Nephron progenitor cell (in vitro differentiated cells): ENCODE measurements at places on chromosomes 4 and X.
A peak's percentile ranks its signal among the peaks of the same experiment; 100 is the strongest.

DNA sequence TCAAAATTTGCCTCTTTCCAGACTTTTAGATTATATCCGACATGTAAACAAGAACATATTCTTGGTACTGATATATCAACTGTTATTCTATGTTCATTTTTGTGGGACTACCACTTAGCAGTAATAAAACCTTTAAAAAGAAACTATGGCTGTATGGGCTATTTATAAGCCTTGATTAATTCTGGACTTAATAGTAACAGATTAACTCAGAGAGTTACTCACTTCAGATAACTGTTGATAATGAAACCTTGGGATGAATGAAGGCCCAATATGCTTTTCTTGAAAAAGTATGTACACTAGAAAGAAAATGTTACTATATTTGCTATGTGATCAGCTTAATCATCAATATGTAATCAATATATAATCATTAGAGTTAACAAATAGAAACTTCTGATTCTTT is 595.9 kb upstream of the BOD1L1 start:
- H3K36me3 ChIP-seq: no peaks in the 10 kb centered on the region
- H3K27me3 ChIP-seq: peaks cover 2% of the 10 kb centered on the region
- no peak overlapping the region for H3K4me3 ChIP-seq
- H3K27ac ChIP-seq: no peak overlapping the region
- H3K4me1 ChIP-seq: no peaks in the 10 kb centered on the region

DNA sequence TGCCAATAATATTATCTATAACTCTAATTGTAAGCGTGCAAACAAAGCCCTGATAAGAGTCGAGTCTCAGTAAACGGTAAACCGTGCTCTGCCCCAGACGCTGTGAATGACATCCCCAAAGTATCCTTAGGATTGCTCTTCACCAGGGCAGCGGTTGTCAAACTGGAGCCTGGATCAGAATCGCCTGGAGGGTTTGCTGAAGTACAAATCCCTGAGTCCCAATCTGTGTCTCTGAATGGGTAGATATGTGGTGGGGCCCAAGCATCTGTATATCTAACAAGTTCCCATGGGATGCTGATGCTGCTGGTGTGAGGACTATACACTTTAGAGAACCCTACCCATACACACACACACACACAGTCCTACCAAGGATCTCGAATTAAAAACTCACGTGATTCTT is 813 bp upstream of the APBB2 start:
- peaks cover 34% of the 10 kb centered on the region for H3K4me1 ChIP-seq
- no peak for DNase-seq
- H3K27ac ChIP-seq: no peak overlapping the region

DNA sequence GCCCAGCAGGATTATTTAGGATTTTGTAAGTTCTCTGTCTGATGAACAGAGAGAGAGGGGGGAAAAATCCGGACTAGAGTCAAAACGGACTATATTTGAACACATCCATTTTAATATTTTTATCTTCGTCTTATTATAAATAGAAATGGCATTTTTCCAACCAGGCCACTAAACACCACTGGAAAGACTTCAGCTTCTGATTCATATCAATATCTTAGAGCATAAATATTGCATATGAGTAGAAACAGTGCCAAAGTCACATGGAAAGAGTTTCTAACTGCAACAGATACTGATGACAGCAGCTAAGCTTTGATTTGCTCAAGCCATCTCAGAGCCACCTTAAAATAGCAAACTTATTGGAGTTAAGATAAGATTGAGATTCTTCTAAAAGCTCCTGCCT is 456 bp downstream of the PPARGC1A start:
- no peak overlapping the region for H3K27ac ChIP-seq
- DNase-seq: no peak
- H3K36me3 ChIP-seq: no peaks in the 10 kb centered on the region
- H3K4me3 ChIP-seq: peak overlapping the region; percentile 85
- peaks cover 29% of the 10 kb centered on the region for H3K27me3 ChIP-seq

- DNase-seq: no peak
- H3K4me3 ChIP-seq: no peak overlapping the region
- H3K27ac ChIP-seq: no peak overlapping the region
- no peaks in the 10 kb centered on the region for H3K4me1 ChIP-seq
- H3K36me3 ChIP-seq: no peaks in the 10 kb centered on the region
- peaks cover under 1% of the 10 kb centered on the region for H3K27me3 ChIP-seq
Measured at GRCh38 chrX:20711366-20711765, 444.7 kb upstream of the RPS6KA3 start.

GRCh38 chrX:19799319-19800182 is 87.8 kb downstream of the SH3KBP1 start:
- H3K36me3 ChIP-seq: no peaks in the 10 kb centered on the region
- DNase-seq: no peak
- no peak overlapping the region for H3K4me3 ChIP-seq
- no peak overlapping the region for H3K27ac ChIP-seq
- peaks cover 2% of the 10 kb centered on the region for H3K27me3 ChIP-seq
- peaks cover 39% of the 10 kb centered on the region for H3K4me1 ChIP-seq

DNA sequence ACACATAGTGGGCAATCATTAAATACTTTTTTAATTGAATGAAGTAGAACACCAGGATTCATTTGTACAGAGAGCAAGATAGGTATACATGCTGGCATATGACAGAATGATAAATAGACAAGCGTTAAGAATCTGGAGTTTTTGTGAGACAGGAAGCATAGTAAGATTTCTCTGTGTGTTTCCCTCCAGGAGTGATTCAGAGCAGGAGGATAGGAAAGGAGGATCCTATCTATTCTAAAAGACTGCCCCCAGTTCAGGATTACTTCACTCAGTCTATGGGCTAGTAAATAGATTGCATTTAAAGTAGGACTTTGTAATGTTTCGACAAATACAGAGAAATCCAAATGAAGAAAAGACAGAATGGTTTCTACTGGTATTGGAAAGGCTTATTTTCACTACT is 423.7 kb downstream of the PDGFC start:
- H3K4me1 ChIP-seq: peaks cover 24% of the 10 kb centered on the region
- H3K27me3 ChIP-seq: no peaks in the 10 kb centered on the region
- no peak overlapping the region for H3K27ac ChIP-seq
- peaks cover 3% of the 10 kb centered on the region for H3K36me3 ChIP-seq

- H3K27ac ChIP-seq: no peak overlapping the region
- DNase-seq: no peak
- no peaks in the 10 kb centered on the region for H3K4me1 ChIP-seq
- H3K27me3 ChIP-seq: peaks cover 28% of the 10 kb centered on the region
- no peak overlapping the region for H3K4me3 ChIP-seq
Measured at GRCh38 chr4:77268108-77268507, 111.1 kb downstream of the CCNG2 start.

DNA sequence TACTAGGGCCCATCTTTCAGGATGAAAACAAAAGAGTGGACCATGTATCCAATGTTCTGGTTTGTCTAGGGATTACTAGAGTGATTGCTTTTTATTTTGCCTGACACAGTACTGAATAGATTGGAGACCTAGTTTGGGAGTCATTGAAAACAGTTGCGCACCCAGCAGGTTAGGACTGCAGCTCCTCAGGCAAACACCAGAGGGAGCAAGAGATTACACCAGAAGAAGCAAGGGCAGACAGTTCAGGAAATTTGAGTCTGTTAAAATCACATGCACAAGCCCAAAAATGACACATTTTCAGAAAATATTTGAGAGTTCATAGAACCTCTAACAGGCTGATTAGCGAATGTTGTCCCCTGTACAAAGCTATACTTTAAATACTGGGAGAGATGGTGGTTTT is 55.6 kb downstream of the CYLC1 start:
- no peak overlapping the region for H3K4me3 ChIP-seq
- no peak overlapping the region for H3K27ac ChIP-seq

- H3K36me3 ChIP-seq: peaks cover 22% of the 10 kb centered on the region
- no peak for DNase-seq
- H3K27ac ChIP-seq: no peak overlapping the region
- H3K4me1 ChIP-seq: peaks cover 23% of the 10 kb centered on the region
- H3K4me3 ChIP-seq: no peak overlapping the region
- no peaks in the 10 kb centered on the region for H3K27me3 ChIP-seq
Measured at GRCh38 chrX:118503260-118504041, 7.8 kb downstream of the DOCK11 start.

- peaks cover 57% of the 10 kb centered on the region for H3K4me1 ChIP-seq
- no peak for DNase-seq
- no peaks in the 10 kb centered on the region for H3K36me3 ChIP-seq
- peaks cover 20% of the 10 kb centered on the region for H3K27me3 ChIP-seq
- H3K27ac ChIP-seq: peak overlapping the region; percentile 71
Measured at GRCh38 chr4:3707423-3708102, 58.6 kb upstream of the ADRA2C start.

DNA sequence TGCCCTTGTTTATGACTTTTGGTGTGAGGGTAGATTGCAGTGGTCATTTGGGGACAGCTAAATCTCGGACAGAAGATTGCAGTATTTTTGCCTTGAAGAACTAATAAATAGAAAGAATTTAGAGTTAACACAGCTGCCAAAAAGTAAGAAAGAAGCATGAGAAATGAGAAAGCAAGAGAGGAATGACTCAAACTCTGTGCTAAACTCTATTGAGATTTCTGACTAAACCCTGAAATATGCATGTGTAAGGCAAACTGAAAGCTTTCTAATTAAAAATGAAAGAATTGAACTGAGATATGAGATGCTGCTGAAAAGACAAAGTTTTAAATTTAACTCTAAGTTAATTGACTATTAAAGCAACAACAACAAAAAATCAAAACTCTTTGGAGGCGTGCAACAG is 791.3 kb downstream of the RAB28 start:
- no peak overlapping the region for H3K4me3 ChIP-seq
- no peaks in the 10 kb centered on the region for H3K36me3 ChIP-seq
- H3K27me3 ChIP-seq: peaks cover 4% of the 10 kb centered on the region

- no peak overlapping the region for H3K4me3 ChIP-seq
- H3K36me3 ChIP-seq: no peaks in the 10 kb centered on the region
- H3K4me1 ChIP-seq: no peaks in the 10 kb centered on the region
- H3K27ac ChIP-seq: no peak overlapping the region
- no peaks in the 10 kb centered on the region for H3K27me3 ChIP-seq
- no peak for DNase-seq
Measured at GRCh38 chr4:180999217-180999616, 1244.0 kb upstream of the TENM3 start.
